ENCODE measurements at places on chromosomes 11 and 22. TPM values are rescaled to one million over a fixed set of nuclear protein-coding genes. Genes with fewer than 3 reads are reported as not detected.

MMP1 gene
- total RNA-seq, result not detected

ACCS gene
- total RNA-seq, result 7.6 TPM

OR8D1 gene
- total RNA-seq, result not detected

SAA2 gene
- 2.6 TPM for total RNA-seq

SHANK2 gene
- 0.60 TPM for total RNA-seq

NPAS4 gene
- not detected for total RNA-seq

GNAZ gene
- 1.5 TPM for total RNA-seq

BSX gene
- total RNA-seq, result not detected

MAPK8IP2 gene
- 0.24 TPM for total RNA-seq

CD6 gene
- total RNA-seq, result 1.6 TPM

GLYAT gene
- total RNA-seq, result not detected

SHISAL1 gene
- 1.7 TPM for total RNA-seq

RTN4RL2 gene
- 1.1 TPM for total RNA-seq

KCNQ1OT1 gene
- total RNA-seq, result 0.28 TPM

DDT gene
- 148 TPM for total RNA-seq

PANX2 gene
- 0.21 TPM for total RNA-seq

Measured in heart right ventricle (tissue), 16 donors.